ENCODE measurements at places on chromosomes 6 and 20.

DNA sequence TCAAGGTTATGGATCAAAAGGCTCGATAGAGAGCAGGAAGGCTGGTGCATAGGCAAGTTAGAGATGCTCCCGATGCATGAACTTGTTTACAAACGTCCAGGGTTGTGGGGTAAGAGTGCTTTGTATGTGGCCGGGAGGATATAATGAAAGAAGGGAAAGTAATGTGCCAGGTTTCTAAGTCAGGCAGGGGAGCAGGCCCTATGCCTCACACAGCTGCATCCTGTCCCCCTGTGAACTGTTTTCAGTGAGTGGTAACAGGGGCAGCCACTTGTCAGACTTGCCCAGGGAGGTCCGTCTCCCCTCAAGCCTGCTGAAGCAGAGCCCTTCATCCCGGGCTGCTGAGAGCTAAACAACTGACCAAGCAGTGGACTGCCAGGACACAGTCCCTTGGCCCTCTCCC, 19.4 kb downstream of the KCNK5 start:
- no peak for DNase-seq

- no peak for DNase-seq
Observed at GRCh38 chr6:40343318-40343876, 243.8 kb downstream of the LRFN2 start.

DNA sequence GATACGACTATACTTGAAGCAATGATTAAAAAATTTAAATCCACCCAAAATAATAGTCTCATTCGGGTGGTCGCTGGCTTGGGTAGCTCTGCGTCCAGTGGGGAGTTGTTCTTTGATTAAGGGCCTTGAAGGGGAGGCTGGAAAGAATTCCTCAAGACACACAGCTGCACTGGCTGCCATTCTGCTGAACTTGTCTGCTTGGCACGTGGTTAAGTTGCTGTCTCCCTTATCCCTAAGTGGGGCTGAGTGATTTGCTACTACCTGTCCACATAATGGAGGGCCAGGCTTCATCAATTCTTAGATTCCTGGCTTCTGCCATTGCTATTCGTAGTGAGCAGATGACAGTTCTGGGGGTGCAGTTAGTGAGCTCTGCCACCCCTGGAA, 98.5 kb downstream of the GMPR start:
- DNase-seq: no peak

DNA sequence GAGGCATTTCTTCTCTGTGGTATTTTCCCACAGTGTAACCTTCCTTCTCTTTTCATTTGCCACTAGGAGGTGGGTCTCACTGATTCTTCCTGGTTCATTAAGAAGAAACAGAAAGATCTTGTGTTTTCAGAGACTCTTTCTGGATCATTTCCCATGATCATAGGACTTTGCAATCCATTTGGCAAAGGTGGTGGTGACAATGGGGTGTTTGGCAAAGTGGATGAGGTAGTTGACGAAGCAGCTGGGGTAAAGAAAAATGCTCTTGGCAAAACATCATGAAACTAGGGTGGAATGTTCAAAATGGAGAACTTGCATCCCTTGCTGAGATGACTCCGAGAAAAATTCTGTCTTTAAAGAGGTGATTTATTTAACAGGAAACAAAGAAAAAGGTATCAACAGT, 50.6 kb downstream of the TRAF3IP2 start:
- DNase-seq: no peak

DNA sequence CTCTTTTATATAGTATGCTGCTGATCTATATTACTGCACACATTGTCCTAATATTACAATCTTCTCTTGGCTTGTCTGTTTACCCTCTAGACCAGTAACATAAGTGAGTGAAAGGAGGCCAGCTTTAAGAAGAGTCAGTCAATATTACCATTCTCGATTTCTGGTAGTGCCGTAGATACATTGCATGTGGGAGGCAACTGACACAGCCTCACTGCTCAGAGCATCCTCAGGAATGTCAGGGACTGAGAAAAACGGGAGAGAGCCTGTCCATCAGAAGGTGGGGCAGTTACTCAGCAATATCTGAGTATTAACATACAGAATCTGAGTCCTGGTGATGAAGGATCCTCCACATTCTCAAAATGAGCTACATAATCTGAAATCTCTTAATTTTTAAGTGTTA, 259.9 kb downstream of the GJA1 start:
- DNase-seq: no peak

DNA sequence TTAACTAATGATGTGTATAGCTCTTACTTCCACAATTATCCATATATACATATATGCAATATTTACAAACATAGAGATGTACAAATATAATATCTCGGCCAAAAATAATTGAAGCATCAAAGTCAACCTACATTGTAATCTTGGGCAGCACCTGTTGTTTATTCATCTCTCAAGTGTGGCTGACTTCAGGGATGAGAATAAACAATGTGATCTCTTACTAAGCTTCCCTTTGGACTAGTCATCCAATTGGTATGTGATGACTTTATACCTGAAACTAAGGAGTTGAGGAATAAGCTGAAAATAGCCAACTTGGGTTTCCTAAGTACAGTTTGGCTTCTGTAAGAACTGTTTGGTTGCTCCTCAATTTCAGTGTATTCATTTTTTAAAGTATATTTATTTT, 256.6 kb downstream of the KHDC1L start:
- no peak for DNase-seq

GRCh38 chr20:16554766-16555543, 18.3 kb downstream of the KIF16B start:
- no peak for DNase-seq

- DNase-seq: no peak
Observed at GRCh38 chr20:62243106-62243505, 4.8 kb downstream of the OSBPL2 start.

GRCh38 chr6:143337201-143337949, 113.1 kb downstream of the ADAT2 start:
- DNase-seq: peak; percentile 32

DNA sequence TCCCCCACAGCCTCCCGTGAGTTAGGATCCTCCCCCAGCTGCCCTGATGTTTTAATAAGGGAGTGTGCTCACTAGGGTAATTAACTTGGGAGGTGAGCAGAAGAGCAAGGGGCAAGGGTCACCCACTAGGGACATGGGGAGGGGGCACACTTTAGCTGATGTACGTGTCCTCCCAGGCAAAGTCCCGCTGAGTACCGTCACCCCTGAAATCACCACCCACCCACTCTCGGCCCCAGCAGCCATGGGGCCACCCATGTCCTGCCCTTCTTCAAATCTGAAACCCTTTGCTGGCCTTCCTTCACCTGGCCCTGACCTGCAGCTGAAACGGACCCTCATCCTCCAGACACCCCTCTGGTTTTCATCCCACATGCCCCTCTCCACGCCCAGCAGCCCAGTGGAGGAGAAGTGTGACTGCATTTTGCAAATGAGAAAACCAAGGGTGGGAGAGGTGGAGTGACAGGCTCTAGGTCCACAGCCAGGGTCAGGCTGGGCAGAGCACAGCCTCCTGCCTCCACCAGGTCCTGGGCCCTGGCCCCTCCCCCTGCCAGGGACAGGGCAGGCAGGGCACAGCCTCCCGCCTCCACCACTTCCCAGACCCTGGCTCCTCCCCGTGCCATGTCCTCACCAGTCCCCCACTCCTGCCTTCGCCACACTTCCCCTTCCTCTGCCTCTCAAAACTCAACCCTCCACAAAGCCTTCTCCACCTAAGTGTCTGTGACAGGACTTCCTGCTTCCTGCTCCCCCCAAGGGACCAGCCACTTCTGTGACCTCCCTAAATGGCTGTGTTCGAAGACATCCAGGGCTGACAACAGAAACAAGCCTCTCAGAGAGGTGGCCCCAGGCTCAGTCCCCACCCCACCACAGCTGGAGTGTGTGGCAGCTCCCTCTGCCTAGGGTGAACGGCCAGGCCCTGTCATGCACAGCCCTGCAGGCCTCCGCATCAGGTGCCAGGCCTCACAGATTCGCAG, 15.1 kb downstream of the ACSS1 start:
- DNase-seq: no peak

DNA sequence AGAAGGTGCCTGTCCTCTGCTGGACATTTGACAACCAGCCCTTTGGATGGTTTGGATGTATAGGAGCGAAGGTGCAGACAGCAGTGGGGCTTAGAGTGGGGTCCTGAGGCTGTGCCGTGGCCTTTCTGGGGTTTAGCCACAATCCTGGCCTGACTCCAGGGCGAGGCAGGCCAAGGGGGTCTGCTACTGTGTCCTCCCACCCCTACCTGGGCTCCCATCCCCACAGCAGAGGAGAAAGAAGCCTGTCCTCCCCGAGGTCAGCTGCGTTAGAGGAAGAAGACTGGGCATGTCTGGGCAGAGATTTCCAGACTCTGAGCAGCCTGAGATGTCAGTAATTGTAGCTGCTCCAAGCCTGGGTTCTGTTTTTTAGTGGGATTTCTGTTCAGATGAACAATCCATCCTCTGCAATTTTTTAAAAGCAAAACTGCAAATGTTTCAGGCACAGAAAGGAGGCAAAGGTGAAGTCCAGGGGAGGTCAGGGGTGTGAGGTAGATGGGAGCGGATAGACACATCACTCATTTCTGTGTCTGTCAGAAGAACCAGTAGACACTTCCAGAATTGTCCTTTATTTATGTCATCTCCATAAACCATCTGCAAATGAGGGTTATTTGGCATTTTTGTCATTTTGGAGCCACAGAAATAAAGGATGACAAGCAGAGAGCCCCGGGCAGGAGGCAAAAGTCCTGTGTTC, 1.3 kb upstream of the CDKN1A start:
- no peak for DNase-seq

GRCh38 chr6:89117211-89118108, at the start of gene SRSF12:
SRSF12 (minus strand) TSS chr6:89118071; CDS start chr6:89117887, 184 bp downstream.
- peak; percentile 8 for DNase-seq

DNA sequence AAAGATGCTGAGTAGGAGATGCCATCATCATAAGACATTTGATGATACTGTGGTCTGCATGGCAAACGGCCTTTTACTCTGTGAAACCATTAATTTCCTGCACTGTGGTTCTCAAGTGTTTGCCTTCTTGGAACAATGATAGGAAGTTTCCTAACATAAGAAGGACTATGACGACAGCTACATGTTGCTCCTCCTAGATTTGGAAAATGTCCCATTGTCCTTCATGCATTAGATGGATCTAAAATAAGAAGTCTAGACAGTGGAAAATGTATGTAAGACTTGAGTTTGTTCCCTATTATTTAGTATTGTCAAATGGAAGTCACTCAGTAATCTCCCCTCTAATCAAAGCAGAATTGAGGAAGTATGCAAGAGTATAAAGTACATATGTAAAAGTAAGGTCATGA, 98.5 kb upstream of the TMEM170B start:
- DNase-seq: no peak

DNA sequence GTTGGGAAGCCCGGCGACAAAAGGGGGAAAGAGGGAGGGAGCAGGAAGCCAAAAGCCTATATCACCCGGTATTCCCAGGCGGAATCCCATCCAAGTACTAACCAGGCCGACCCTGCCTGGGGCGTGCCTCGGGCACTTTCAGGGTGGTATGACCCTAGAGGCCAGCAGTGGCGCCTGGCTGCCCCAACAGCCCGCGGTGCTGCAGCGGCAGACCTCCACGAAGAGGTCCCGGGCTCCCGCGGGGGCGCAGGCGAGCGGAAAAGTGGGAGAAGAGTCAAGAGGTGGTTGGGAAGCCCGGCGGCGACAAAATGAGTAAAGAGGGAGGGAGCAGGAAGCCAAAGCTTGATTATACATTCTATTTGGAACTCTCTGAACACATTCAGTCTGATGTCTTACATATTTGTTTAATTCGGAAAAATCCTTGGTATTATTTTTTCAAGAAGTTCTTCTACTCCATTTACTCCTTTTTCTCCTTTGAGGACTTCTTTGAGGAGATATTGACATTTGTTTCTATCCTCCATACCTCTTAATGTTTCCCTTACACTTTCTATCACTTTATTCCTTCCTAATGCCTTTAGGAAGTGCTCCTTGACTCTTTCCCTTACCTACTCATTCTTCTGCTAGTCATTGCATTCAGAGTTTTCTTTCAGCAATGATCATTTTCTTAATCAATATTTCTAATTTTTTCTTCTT, 11.5 kb downstream of the TREML4 start:
- DNase-seq: no peak

DNA sequence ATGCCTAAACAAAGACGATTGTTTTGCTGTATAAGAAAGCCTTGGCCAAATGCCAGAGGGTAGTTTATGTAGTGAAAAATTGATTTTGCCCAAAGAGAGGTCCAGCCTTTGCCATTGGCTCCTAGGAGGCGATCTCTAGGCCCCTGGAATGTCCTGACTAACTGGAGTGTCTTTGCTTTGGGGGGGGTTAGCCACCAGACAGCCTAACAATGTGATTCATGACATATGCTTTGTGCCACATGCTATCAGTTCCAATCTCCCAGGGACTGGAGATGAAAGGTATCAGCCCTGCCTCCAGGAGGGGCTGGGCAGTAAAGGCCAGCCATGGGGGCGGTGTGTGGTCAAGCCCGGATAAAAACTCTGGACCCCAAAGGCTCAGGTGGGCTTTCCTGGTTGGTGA, 32.7 kb upstream of the TUBB2A start:
- DNase-seq: no peak

GRCh38 chr6:65558071-65558470, 149.0 kb downstream of the EYS start:
- no peak for DNase-seq

DNA sequence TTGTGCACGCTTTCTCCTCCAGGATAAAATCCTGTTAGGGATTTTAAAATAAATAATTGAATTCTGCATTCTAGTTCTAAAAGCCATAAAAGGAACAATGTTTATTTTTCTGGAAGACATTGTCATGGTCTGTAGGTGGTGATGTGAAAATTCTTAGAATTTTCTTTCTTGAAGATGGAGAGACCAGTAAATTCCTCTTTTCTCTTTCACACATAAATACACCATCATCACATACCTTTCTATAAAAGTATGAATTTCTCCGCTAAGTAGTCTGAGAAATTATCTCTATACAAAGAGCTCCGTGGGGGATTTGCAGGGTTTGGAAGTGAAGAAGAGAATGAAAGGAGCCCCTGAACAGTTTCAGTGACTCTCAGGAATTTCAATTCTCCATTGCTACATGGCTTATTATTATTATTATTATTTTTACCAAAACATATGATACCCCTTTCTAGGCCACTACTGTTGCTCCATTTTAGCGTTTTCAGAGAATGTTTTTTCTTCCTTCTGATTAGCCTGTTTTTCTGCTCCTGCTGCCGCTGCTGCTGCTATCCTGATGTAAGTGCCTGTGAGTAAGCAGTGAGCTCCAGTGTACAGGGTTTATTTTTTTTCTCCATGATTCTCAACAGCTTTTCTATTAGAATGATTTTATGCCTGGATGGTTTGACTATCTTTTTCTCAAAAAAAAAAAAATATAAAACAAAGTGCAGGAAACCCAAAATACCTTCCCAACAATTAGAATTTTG, 145.8 kb downstream of the SAMD5 start:
- no peak for DNase-seq

GRCh38 chr20:13024596-13024995, 15.8 kb downstream of the SPTLC3 start:
- DNase-seq: no peak

DNA sequence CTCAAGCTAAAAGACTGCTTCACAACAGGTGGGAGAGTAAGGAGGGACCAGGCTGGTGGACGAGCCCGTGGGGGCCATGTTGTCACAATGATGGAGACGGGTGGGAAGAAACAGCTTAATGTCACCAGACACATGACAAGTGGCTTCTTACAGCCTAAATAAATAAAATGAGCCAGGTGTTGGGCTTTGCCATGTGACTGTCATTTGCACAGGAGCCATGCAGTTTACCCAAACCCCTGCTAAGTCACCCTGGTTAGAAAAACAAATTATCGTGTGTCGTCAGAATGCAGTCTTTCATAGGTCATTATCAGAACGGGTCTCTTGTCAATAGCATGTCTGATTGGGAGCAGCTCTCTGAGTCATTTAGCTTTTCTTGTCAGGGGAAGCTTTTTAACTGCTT, 18.5 kb downstream of the BTBD3 start:
- DNase-seq: no peak

- no peak for DNase-seq
Observed at GRCh38 chr6:50539447-50539846, 173.9 kb upstream of the TFAP2D start.

GRCh38 chr6:71289039-71289801, 609 bp downstream of the OGFRL1 start:
- no peak for DNase-seq
